Stimulated activated CD4-positive, alpha-beta T cell treated with anti-CD3 and anti-CD28 coated beads, TNF-alpha, amount 100 ng/mL, for 48 hours (primary cell): ENCODE measurements at places on chromosomes 3 and 15.
A peak's percentile ranks its signal among the peaks of the same experiment; 100 is the strongest.

- DNase-seq = no peak
Observed at GRCh38 chr15:82531496-82532382, 8.5 kb downstream of the RPS17 start.

DNA sequence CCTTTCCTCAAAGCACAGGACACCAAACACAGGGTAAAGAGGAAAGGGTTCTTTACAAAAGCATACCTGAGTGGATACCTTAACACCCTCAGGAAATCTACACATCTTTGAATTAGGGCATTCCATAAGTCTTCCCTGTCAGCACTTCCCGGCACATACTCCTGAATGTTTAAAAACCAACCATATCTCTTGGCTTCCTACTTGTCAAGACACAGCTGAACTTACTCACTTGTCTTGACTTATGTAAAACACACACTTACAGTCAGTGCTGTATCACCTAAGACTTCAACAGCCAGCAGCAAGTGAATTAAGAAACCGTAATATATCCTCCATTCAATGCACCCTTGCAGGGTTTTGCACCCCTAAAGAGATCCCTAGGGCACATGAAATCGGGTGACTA lies 17.5 kb downstream of the IL1RAP start:
- no peak for DNase-seq

DNA sequence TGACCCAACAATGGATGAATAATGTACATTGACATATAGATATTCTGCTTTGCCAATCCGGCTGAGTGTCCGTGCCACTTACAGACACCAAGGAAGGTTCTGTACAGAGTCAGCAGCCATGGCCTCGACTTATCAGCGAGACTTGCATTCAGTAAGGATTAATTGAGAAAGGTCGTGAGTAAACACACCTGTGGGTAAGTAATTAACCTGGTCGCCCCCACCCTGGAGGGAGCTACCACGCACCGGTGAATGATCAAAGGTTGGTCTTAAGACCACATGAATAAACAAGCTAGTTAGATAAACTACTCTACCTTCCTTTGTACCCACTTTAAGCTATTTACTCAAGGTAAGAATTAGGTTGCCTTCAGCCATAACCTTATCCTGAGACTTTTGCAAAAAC lies 66.5 kb upstream of the MFGE8 start:
- no peak for DNase-seq

DNA sequence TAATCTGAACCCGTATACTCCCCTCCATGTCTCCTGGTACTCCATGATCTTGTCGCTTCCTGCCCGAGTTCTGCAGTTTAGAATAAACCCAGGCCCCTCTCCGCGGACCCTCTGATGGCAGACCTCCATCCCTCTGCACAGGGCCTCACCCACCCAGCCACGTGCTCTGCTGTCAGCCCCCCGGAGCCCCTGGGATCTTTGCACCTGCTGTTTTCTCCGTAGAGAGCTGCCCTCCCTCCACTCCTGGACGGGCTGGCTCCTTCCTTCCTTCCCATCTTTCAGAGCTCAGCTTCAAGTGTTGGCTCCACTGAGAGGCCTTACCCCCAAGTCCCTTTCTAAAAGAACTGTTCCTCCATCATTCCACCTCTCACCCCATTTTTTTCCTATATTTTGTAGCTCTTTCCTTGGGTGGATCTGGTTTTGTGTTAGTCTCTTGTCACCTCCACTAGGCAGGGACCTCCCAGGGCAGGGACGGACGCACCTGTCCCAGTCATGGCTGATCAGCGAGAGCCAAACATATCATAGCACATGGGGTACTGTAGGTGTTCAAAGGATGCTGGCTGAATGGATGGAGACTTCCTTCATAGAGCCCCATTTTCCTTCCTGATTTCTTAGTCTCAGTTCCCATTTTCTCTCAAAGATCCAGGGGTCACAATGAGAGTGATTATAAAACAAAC lies 106.6 kb downstream of the VGLL4 start:
- no peak for DNase-seq

GRCh38 chr3:8985876-8986275 lies 22.6 kb upstream of the RAD18 start:
- no peak for DNase-seq

- no peak for DNase-seq
Observed at GRCh38 chr15:92809880-92810361, 90.2 kb upstream of the CHD2 start.

DNA sequence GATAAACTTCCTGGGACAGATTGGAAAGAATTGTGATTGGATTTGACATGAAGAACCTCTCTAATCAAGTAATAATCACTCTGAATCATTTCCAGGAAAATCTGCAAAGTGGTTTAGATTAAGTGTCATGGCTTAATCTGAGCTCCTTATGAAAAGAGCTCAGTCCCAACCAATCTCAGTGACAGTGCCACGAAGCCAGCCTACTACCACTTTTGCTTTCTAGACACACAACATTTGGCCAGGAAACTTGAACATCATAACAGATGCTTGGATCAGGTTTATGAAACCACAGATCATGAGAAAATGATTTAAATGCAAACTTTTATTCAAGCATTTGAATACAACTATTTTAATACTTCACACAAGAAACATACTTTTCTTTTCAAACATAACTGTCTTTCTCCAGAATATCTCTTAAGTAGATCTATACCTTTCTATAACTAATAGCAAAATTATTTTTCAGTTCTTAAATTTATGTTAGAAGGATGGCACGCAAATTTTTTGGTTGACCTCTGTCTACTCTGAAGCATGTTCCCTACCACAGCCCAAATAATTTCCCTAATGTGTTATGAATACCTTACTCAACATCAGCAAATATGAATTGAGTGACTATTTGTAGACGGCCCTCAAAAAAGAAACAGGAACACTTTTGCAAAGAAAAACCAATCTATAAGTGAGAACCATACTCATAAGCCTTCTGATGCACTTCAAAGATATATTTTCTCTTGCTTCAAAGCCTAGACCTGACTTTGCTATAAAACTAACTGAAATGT lies 495.0 kb upstream of the ZNF385D start:
- no peak for DNase-seq

DNA sequence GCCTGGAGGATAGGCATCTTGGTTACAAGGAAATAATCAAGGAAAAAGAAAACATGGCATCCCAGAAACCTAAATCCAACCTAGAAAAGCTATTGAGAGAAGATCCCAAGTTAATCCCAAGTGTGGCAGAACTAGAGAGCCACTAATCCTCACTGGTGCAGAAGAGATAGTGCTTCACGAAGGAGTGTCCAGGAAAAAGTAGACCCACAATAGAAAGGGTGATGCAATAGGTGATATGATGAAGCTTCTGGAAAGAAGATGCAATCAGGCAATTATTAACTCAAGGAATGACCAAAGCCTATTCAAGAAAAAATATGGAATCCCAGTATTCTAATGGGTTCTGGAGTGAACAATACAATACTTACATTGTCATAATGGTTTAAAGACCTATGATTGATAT lies 95.2 kb downstream of the AQP9 start:
- no peak for DNase-seq

GRCh38 chr3:191169566-191169965 lies 29.5 kb upstream of the OSTN start:
- DNase-seq = no peak

DNA sequence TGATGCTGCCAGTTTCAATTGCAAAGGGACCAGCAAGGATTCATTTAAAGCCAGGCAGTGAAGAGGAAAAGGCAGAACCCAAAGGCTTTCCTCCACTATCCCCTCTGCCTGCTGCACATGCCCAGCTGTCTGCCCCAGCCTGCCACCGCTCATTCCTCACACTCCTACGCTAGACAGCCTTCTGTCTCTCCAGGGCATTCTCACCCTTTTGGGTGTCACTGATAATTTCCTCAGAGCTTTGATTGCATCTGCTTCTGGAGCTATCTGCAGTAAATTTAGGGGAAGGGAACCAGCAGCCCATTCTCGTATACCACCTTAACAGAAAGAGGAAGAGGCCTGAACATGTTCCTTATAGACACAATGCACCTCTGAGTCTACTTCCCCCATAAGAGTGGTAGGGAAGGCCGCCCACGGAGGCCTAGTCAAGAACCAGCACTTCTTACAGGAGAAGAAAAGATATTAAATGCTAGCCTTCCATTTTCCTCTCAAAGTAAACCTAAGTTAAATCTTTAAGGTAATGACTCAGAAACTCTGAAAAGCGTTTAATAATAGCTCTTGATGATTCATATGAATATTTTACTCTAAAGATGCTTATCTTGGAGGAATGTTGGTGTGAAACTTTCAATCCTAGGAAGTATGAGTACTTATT lies 20.9 kb downstream of the NUDT16 start:
- no peak for DNase-seq

- DNase-seq = no peak
Observed at GRCh38 chr3:133896002-133896761, 500 bp upstream of the RAB6B start.

GRCh38 chr3:185594073-185594472 lies 8.0 kb downstream of the SENP2 start:
- no peak for DNase-seq

- DNase-seq = peak; percentile 46
Observed at GRCh38 chr3:169772305-169772896, 795 bp upstream of the MYNN start.

GRCh38 chr3:98038876-98039275 lies 3.8 kb upstream of the GABRR3 start:
- DNase-seq = no peak

DNA sequence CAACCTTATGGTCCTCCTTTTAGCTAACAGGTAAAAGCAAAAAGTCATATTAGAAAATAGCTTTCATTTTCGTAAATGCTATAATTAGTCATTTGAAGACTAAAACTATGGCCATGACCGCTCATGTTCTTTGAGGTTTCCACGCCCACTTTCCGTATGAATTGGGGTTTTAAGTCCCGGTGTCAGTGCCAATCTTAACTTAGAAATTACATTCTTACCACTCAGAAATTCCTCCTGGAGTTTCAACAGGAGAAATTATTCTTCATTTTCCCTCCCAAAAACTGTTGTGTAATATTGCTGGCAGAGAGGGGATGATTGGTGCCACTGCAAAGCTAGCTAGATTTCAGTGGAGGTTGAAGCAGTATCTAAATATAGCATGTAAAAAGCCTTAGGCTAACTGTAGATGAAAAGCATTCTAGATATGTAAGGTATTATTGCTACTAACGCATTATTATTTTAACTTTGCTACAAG lies 71.0 kb upstream of the MDFIC2 start:
- no peak for DNase-seq

DNA sequence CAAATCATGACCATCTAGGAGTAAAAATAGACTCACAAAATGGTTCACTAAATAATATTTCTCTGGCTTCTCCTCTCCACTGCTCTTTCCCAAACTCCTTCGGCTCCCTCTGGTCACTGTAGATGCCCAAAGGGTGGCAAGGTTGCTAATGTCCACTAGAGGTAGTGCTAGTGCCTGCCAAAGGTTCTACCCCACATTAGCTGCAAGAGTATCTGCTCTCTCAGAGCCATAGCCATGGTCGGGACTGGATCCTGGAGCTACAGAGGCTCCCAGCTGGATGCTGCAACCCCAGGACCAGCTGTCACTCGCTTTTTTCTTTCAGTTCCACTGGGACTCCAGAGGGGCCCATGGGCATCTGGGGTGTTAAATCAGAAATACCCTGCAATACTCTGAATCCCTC lies 8.5 kb downstream of the HTR3D start:
- no peak for DNase-seq

DNA sequence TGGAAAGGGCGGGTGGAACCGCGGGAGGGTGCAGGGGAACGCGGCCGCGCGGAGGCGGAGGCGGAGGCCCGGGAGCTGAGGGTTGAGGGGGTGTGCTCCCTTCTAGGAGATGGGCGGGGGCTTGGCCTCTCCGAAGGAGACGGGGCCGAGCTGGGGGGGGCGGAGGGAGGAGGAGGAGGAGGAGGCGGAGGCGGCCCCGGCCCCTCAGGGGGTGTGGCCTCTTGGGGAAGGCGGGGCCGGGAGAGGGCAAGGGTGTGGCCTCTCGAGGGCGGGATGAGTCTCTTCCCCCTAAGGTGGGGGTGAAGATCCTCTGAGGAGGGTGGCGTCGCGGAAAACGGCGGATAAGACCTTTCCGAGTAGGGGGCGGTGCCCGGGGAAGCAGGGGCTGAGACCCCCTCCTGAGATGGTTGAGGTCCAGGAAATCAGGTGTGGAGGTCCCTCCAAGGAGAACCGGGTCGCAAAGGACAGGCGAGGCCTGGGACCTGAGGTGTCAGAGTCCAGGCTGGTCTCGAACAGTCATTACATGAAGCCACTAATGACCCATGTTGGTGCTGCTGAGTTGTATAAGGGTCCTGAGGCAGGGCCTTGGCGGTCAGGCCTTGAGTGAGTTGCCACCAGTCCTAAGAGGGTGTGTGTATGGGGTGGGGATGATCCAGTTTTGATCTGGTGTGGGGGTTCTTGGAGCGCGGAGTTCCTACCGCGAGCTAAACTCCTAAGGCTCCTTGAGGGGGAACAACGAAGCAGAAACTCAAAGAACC lies 759 bp downstream of the WDR6 start:
- peak; percentile 72 for DNase-seq

- DNase-seq = peak; percentile 82
Observed at GRCh38 chr3:172550347-172550943, 27.2 kb upstream of the TNFSF10 start.

- DNase-seq = no peak
Observed at GRCh38 chr15:70507772-70508371, 255.5 kb downstream of the UACA start.

- no peak for DNase-seq
Observed at GRCh38 chr3:69767571-69767970, 28.3 kb downstream of the MITF start.

- no peak for DNase-seq
Observed at GRCh38 chr3:9146367-9147071, 102.9 kb downstream of the SRGAP3 start.

GRCh38 chr3:183953471-183954070 lies 64.1 kb downstream of the ABCC5 start:
- DNase-seq = no peak

GRCh38 chr3:49378249-49378895 lies 20.2 kb upstream of the GPX1 start:
- DNase-seq = no peak

- DNase-seq = no peak
Observed at GRCh38 chr3:27945229-27945628, 223.1 kb upstream of the EOMES start.

DNA sequence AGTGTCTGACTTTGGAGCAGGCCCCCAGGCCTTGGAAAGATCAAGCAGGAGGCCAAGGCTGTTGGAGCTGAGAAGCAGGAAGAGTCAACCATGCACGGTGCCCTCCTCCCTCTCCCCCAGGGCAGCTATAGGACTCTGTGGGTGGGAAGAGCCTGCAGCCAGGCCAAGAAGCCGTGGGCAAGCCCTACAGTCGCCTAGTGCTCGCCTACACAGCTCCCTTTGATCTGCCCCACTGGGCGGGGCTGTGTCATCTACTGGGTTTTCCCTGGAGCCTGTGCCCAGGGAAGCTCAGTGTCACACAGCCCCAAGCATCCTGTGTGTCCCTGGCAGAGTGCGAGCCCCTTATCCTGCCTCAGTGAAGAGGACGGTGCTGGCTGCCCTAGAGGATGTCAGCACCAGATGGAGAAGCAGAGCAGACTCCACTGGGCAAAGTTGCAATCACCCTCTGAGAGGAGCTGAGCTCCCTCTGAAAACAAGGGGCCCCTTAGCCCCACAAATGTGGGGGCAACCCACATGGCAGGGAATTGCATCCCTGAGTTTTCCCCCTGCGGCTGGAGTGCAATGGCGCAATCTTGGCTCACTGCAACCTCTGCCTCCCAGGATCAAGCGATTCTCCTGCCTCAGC lies 72.2 kb downstream of the KLF13 start:
- no peak for DNase-seq
